Cerebellar nuclear complex (tissue), 1 donor: ENCODE measurements at places on chromosomes 13 and 19.

DNA sequence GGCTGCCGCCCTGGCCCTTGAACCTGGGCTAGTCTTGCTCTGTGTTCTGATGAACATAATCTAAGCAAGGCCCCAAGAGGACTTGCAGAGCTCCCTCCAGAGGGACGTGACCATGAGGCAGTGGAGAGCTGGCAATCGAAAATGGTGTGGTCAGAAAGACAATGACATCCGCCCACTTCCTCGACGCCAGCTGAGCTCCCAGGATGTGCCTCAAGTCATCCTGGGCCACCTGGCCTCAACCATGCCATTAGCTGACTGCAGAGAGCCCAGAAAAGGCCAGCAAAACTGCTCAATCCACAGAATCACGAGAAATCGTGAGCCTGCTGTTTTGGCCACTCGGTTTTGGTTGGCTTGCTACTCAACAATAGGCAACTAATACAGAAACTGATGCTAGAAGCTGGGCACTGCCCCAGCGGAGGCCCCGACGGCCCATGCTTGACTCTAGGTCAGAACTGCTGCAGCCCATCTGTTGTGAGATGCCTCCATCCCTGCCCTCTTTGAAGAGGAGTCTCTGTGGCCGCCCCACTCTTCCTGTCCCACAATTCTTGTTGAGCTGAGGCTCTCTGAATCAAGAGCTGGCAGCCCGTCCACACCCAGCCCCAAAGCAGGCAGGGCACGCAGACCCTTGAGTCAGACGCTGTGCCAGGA lies 53.3 kb downstream of the STK24 start:
- no peak for DNase-seq

DNA sequence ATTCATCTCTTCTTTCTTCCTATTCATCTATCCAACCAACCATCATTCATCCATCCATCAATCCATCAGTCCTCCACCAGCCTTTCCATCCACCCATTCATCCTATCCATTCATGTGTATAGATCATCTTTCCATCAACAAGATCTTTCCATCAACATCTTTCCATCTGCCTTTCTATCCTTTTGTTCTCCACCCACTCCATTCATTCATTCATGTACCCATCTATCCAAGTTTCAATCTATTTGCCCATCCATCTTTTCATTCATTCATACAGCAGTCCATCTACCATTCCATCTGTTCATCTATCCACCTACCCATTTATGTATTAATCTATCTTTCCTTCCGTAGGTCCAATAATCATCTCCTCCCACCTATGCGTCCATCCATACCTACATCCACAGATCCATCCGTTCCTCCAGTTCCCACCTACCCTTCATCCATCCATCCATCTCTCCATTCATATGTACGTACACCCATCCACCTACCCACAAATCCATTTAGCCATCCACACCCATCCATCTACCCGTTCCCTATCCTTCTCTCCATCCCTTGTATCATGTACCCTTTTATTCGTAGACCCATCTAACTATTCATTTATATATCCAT lies 53.3 kb downstream of the RYR1 start:
- DNase-seq, result no peak

DNA sequence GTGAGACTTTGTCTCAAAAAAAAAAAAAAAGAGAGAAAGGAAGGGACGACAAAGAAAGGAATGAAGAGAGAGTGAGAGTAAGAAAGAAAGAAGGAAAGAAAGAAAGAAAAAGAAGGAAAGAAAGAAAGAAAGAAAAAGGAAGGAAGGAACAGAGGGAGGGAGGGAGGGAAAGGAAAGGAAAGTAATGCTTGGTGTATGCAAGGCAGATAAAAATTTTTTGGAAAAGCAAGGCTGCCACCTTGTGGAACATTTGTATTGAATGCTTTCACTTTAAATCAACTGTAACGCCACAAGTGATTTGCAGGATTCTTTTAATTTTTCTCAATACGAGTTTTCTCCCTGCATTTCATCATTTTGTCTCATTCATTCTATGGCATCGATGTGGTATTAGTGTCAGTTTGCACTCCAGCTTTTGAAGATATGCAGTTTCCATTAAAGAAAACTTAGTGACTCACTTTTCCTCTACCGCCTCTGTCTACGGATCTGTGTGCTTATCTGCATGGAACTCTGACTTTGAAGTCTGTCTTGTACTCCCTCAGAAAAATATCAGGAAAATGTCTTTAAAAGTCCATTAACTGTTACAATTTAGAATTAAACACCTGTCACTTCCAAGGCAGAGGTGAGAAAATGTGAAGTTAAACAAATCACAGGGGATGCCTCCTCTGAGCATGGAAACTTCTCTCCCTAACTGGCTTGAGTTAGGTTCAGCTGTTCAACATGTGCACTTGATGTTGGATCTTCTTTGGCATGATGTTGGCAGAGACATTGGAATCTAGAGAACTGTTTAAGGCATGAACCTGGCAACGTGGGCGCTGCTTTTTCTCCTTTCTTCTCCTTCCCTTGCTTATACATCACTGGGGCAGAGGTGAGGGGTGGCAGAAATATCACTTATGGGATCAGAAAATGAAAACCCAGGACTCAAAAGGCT lies 20.0 kb upstream of the ZDHHC20 start:
- DNase-seq, result peak; percentile 37

DNA sequence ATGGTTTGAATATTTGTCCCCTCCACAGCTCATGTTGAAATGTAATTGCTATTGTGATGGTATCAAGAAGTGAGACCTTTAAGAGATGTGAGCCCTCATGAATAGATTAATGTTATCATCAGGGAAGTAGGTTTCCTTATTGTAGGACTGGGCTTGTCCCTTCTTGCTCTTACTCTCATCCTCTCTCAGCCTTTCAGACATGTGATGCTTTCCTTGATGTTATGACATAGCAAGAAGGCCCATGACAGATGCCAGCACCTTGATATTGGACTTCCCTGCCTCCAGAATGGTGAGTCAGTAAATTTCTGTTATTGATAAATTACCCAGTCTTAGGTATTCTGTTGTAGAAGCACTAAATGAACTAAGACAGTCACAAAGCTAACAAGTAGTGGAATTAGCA lies 5.7 kb upstream of the ZMYM2 start:
- no peak for DNase-seq

GRCh38 chr13:62512194-62513141 lies 1096.8 kb upstream of the PCDH20 start:
- no peak for DNase-seq
